ENCODE measurements at places on chromosomes 5 and 9. TPM values are rescaled to one million over a fixed set of nuclear protein-coding genes. Genes with fewer than 3 reads are reported as not detected.

FGF10 gene
- total RNA-seq = not detected

MEIKIN gene
- total RNA-seq = not detected

RNF183 gene
- total RNA-seq = 0.64 TPM

LHX6 gene
- 0.11 TPM for total RNA-seq

NKD2 gene
- 0.86 TPM for total RNA-seq

ADAMTS19 gene
- not detected for total RNA-seq

- peaks cover 18% of the 10 kb centered on the region for H3K4me1 ChIP-seq
- H3K27ac ChIP-seq = no peak overlapping the region
- no peaks in the 10 kb centered on the region for H3K27me3 ChIP-seq
- peak; percentile 53 for DNase-seq
- peaks cover 15% of the 10 kb centered on the region for H3K36me3 ChIP-seq
These were observed 45.7 kb downstream of the PPARGC1B start for GRCh38 chr5:149775785-149776184.

DNA sequence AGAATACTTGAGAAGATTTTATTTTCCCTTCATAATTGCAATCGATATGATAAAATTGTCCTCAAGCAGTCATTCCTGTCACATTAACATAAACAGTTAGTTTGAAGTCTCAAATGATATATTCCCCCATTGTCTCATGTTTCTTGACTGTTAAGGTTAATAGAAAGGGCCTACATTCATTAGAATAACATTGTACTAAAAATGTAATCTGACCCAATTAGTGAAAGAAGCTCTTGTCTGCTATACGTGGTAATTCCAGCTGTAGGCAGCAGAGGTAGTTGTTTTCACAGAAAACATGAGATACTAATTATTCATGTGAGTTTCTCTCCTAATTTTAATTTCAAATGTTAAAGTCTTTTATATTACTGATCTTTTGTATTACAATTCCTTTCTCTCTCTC is 25.9 kb upstream of the AP3B1 start:
- DNase-seq = peak; percentile 8
- H3K27ac ChIP-seq = no peak overlapping the region
- H3K27me3 ChIP-seq = no peaks in the 10 kb centered on the region
- no peak overlapping the region for H3K4me3 ChIP-seq
- H3K36me3 ChIP-seq = no peaks in the 10 kb centered on the region

GRCh38 chr9:110835859-110836271 is 167.3 kb downstream of the MUSK start:
- H3K4me3 ChIP-seq = no peak overlapping the region
- no peak overlapping the region for H3K27ac ChIP-seq
- no peaks in the 10 kb centered on the region for H3K36me3 ChIP-seq

DNA sequence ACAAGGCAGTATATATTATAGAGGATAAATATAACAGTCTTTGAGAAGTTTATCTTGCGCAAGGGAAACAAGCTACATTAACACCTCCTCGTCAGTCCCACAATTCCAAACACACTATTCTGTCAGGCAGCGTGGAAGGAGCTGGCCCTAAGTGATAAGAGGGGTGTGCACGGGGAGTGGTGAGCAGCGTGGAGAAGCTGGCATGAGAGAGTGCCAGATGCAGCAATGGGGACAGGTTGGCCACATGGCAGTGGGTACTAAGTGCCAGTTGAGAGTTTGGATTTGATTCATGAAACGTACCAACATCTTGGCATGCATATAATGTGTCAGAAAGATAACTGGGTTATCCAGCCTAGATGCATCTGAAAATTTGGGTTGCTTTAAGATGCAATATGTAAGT is 460.2 kb downstream of the ICE1 start:
- H3K4me1 ChIP-seq = no peaks in the 10 kb centered on the region
- no peak for DNase-seq
- H3K27me3 ChIP-seq = peaks cover 15% of the 10 kb centered on the region
- H3K27ac ChIP-seq = no peak overlapping the region
- H3K36me3 ChIP-seq = no peaks in the 10 kb centered on the region

- peak overlapping the region; percentile 53 for H3K27ac ChIP-seq
- DNase-seq = peak; percentile 77
- H3K4me1 ChIP-seq = peaks cover 55% of the 10 kb centered on the region
- H3K4me3 ChIP-seq = no peak overlapping the region
These were observed 58.5 kb downstream of the CNTRL start for GRCh38 chr9:121133104-121133816.

DNA sequence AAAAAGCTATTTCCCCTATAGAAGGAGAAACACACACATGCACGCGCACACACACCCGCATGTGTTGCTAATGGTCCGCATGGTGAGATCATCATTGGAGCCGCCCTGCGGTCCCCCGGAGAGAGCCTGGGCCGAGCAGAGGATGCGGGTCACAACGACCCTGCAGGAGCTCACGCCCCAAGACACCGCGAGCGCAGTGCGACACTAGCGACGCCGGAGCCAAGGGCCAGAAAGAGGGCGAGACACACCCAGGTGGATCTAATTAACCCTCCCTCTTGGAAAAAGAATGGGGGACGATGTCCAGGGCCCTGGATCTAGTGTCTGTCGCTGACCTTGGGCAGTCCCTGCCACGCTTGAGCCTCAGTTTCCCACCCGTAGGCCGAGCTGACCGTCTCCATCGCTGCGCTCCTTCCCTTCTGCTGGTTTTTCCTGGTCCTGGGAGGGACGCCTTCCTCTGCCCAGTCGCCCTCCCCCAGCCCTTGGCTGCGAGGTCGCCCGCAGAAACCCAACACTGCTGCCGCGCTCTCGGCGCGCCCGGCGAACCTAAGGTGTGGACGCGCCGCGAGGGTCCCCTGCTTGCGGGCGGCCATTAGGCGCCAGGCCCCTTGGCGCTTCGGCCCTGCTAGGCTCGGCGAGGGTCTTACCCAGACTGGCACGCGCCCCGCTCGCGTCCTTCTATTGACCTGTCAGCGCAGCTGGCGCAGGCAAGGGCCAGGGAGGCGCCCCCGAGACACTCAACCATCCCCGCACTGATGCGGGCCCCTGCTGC is 47.5 kb upstream of the RNF20 start:
- peak; percentile 6 for DNase-seq
- H3K4me3 ChIP-seq = no peak overlapping the region
- H3K27me3 ChIP-seq = peaks cover 55% of the 10 kb centered on the region
- H3K4me1 ChIP-seq = peaks cover 4% of the 10 kb centered on the region
- no peak overlapping the region for H3K27ac ChIP-seq
- H3K36me3 ChIP-seq = no peaks in the 10 kb centered on the region

DNA sequence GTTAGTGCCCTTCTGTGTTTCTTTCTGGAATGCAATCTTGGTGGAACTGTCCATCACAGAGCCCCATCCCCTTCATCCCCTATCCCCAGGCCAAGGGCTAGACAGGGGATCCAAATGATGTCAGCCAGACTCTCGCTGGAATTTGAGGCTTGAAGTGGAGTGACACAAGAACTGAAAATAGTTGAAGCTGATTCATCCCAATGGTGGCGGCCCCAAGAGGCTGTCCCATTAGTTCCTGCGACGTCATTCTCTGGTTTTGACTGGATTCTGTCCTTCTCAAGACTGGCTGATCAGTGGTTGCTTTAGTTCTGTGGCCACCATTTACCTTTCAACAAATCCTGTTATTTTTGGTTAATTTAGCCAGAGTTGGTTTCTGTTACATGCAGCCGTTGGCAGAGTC is 59.9 kb downstream of the SUB1 start:
- H3K27me3 ChIP-seq = no peaks in the 10 kb centered on the region
- H3K27ac ChIP-seq = no peak overlapping the region
- no peaks in the 10 kb centered on the region for H3K4me1 ChIP-seq

GRCh38 chr9:112555101-112555643 is 68.5 kb downstream of the KIAA1958 start:
- no peak for DNase-seq
- no peaks in the 10 kb centered on the region for H3K36me3 ChIP-seq
- H3K4me1 ChIP-seq = peaks cover 9% of the 10 kb centered on the region
- H3K4me3 ChIP-seq = no peak overlapping the region
- H3K27ac ChIP-seq = no peak overlapping the region
- no peaks in the 10 kb centered on the region for H3K27me3 ChIP-seq
